IMR-90 (cell line): ENCODE measurements at places on chromosomes 6 and 20. TPM values are rescaled to one million over a fixed set of nuclear protein-coding genes. Genes with fewer than 3 reads are reported as not detected.

GRCh38 chr6:167469672-167470071 lies 144.8 kb downstream of the TTLL2 start:
- DNase-seq, result no peak

DNA sequence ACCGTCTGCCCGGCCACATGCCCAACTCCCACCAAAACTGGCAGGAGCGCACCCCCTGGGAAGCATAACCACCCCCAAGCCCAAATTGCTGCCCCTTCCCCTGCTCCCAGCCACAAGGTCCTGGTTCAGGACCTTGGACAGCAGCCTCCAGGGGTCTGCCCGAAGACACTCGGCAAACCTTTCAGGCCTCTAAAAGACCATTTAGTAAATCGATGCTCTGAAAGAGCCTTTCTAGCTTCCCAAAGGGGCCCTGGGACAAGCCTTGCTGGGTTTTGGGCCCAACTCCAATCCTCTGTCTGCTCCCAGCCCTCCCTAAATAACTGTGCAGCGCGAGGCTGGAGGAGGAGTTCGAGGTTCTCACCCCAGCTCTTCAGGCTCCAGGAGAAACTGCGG lies 30.5 kb downstream of the GRM4 start:
- peak; percentile 10 for DNase-seq

DNA sequence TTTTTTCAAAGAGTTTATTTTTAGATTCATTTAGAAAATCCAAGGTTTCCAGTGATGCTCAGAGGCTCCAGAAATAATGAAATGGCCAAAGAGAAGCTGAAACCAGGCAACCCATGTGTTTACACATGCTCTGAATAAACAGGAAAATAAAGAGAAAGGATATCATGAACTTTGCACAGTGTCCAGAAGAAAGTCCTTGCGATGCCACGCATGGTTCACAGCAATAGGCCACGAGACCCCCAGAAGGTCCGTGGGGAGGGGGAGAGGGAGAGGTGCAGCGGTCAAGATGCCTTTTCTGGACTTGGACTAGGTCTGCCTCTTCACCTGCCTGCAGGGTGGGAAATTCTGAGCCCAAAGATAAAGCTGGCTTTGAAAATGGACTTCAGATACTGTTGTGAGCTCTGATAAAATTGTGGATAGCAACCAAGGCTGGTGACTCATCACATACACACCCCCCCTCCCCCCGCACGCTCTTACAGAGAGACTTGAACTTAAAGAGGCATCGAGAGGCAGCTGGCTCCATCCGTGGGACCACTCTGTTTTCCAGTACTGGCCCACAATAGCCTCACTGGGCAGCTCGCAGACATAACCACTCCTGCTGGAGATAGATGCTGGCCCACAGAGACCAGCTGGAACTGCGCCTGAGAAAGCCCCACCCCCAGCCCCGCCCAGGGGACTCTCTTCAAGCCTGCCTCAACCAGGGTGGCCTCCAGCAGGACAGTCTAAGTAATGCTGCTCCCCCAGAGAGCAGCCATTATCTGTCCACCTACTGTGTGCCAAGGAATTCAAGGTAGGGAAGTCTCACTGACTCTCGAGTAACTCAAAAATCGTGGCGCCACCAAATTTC lies 21.2 kb upstream of the NFATC2 start:
- DNase-seq, result peak; percentile 86

- peak; percentile 91 for DNase-seq
These were observed at the start of gene STX16 for GRCh38 chr20:58650776-58651558. Gene STX16 (plus strand): TSS chr20:58651283. CDS start chr20:58652007, 724 bp downstream.

- DNase-seq, result no peak
These were observed 1.4 kb upstream of the EEF1A2 start for GRCh38 chr20:63500151-63500901.

DNA sequence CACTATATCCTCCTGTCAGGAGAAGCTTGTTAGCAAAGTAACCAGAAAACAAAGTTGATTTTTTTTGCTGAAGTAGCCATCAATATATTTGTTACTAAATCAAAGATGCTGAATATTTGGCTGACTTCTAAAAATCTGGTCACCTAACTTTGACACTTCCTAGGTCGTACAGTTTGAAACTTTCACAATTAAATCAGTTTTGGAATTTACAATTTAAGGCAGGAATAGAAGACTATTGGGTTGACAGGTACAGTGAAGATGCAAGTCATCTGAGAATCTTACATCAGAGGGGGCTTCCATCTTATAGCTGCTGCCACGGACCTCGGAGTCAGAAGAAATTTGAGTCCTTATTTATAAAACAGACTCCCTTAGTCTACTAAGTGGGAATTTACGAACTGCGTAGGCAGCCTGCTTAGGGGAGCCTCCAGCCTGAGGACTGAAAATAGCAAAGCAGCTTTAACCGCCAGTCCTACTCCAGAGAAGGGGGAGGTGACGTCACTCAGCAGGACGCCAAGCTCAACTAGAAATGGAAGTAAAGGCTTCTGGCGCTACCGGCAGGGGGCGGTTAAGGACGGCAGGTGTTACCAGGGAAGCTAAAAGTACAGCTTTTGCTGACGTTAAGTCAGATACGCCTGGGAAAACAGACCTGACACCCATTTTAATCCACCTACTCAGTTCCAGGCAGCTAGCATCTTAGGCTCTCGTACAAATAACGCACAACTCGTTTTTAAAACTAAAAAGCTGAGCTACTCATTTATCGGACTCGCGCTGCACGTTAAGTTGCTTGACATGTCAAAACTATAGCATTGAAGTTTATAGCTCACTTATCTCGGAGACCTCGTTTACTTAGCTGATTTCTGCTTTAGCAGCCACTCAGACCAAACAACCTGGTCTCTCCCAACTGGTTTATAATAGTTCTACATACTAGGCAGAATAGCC lies 61.1 kb upstream of the HFE start:
- DNase-seq, result peak; percentile 99

- no peak for DNase-seq
These were observed 10.4 kb upstream of the SLC13A3 start for GRCh38 chr20:46661659-46662058.

GRCh38 chr6:148599967-148600426 lies 146.8 kb upstream of the UST start:
- DNase-seq, result peak; percentile 62

DNA sequence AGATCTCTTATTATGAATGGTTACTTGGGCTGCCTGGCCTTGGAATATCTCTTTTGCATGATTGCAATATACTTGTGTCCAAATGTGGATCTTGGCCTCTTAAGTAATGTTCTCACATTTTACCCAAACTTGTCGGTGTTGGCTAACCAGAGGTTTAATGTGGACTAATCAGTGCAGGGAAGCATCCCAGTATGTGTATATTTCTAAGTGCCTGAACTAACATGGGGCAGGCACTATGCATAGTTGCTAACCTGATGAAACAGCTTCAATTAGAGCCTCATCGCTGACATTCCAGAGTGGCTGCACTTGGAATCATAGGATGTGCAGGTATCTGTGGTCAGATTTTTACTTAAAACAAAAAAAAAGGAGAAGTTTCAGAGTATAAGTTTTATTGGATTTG lies 160.0 kb downstream of the PDE7B start:
- DNase-seq, result peak; percentile 48

DNA sequence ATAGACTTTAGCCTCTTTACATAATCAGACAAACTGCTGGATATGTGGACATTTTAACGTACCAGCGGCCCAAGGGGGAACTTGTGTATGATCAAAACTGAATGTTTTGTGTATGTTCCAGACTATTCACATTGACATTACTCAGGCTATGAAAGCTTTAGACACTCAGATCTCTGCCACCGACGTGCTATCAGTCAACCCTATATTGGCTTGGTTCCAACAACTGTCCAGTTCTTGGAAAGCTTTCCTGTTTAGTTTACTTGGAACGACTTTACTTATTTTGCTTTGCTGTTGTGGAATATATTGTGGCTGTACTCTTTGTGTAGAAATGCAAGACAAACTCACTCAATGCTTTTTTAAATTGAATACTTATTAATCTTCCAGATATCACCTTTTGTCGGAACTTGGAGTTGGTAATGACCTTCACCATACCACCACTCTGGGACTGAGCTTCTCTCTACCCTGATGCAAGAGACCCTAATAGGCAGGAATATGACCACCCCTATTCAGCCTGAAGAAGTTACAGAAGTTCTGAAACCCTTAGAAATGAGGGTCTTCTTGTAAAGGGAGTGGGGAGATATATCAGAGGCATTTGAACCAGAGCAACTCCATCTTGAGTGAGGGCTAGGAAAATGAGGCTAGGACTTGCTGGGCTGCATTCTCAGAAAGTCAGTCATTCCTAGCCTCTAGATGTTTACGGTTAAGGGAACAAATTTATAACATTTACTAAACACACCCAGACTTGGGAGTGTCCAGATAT lies 49.0 kb upstream of the PAX1 start:
- no peak for DNase-seq

GRCh38 chr6:14598017-14598864 lies 480.7 kb downstream of the CD83 start:
- no peak for DNase-seq

- DNase-seq, result no peak
These were observed 867.6 kb upstream of the FLRT3 start for GRCh38 chr20:15205028-15205427.

CHRNA4 gene
- total RNA-seq, result not detected in 2 replicates

TBCC gene
- 32.6 and 33.9 TPM in 2 replicates for total RNA-seq

BTNL2 gene
- total RNA-seq, result not detected in 2 replicates
